Sigmoid colon (tissue), 7 donors: ENCODE measurements at places on chromosomes 7 and 10.

DNA sequence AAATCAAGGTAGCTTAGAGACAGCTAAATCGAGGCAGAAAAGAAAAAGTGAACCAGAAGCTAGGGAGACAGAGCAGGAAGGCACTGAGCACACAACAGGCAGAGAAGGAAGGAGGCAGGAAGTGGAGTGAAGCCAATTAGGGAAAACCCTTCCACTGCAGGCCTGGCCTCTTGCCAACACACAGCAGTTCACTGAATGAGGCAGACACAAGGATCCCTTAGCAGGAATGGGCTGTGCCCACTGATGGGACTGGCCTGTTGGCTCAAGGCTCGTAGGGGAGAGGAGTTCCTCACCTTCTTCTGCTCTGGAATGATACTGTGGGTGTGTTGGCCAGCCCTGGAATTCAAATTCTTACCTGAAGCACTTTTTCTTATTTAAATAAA lies 220.3 kb upstream of the STK17A start:
- DNase-seq: no peak

GRCh38 chr7:101021703-101022102 lies 1.8 kb downstream of the MUC17 start:
- DNase-seq: no peak

DNA sequence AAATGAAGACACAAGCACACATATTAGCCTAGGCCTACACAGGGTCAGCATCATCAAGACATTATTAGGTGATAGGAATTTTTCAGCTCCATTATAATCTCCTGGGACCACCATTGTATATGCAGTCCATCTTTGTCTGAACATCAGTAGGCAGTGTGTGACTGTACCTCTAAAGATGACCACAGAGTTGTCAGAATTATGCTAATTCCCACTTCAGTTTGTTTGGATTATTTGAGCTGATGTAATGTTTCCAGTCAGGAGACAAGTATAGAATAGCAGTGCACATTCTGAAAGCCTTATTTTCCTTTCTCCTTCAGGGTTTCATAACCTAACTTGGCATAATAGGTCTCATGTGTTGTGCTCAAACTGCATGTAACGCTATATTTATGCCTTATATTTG lies 306.4 kb downstream of the NXPH1 start:
- DNase-seq: no peak

DNA sequence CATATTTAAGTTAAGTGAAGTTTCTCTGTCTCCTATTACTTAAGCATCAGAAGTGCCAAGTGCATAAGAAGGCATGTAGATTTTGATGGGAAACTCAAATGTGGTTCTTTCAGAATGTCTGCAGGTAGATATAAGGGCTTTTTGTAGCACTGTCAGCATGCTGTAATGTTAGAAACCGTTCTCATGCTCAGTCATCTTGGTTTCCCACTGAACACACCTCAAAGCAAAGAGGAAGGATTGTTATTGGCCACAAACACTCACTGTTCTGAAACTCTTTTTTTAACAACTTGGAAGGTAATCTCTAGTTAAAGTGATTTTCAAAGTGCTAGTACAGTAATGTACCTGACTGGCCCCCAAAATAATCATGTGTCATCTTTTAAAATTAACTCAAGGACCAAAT lies 126.0 kb downstream of the AASS start:
- DNase-seq: no peak

DNA sequence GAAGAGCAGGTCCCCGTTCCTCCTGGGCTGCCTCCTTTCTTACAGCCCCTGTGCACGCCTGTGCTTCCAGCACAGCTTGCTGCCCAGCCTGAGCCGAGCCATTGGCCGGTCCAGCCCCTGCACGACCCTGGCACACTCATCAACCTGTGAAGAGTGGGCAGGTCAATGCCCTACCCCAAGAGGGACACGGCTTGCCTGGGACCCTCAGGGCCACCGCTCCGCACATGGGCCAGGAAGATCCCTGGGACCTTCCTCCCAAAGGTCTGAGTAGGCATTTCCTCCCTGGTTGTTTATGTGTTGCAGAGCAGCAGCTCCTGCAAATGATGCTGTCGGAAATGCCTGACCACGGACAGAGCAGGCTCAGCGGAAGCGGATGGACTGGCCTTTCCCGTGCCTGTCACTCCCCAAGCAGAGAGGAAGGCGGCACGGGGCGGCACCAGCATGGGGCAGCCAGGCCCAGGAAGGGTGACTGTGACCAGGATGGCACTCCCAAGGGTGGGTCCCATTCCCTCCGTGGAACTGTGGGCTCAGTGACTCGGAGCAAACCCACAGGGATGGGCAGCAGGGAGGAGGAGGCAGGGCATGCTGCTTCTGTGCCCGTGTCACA lies 252.5 kb downstream of the TNS3 start:
- no peak for DNase-seq
